H54 (cell line): ENCODE measurements at places on chromosomes 2 and 18.

GRCh38 chr2:64404743-64405142 lies 49.2 kb upstream of the LGALSL start:
- DNase-seq: no peak

DNA sequence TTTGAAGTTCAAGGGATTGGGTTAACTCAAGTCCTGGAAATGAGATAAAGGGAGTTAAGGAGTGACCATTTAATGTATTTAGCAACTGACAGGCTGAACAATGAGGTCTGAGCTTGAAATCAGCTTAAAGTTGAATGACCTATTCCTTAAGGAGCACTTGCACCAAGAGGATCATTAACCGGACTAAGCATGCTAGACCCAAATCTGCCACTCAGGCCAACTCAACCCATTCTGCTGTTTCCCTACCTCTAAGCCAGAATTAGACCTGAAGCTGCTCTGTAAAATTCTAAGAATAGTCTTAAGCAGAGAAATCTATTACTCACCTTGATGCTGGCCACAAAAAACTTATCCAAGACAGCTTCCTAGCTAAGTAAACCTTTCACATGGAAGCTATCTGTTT lies 59.8 kb downstream of the SPRED2 start:
- DNase-seq: no peak

DNA sequence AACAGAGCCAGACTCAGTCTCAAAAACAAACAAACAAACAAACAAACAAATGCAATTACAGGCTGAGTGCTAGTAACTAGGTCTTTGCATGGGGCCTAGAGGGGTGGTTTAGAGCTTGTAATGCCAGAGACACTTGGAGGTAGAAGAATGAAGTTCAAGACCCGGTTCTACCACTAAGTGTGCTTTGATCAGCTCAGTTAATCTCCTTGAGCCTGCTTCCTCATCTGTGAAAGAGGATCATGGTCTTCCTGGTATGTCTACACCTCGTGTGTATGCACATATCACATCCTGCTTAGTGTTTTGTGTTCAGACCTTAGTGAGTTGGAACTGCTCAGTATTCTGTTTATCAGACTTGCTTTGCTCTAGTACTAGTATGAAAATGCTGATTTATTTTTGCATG lies 4.8 kb upstream of the ATP6V1C2 start:
- DNase-seq: no peak

DNA sequence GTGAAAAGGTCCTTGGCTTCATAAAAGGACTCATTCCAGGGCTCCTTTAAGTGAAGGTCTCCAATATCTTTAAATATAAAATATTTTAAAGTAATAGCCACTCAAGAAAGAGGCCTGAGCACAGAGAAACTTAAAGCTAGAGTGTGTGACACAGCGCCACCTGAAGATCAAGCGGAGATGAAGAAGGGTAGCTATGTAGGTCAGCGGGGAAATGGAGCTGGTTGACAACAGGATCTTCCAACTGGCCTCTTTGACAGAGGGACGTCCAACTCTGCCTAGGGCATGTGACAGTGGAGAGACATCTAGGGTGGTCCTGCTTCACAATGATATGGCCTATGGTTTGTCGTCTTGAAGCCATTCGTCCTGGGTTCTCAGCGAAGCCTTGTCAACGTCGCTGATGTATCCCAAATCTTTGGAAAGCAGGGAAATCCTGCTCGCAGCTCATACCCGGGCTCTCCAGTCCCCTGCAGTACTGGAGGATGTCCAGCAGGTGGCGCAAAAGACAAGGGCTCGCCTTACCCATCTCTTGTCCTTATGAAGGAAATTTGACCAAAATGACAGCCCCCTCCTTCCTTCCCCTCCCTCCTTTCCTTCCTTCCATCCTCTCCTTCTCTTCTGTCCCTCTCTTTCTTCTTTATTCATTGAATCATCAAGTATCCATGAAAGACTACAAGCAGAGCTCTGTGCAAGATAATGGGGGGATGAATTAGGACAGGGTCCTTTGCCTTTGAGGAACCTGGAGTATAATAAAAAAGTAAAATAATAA lies 59.6 kb downstream of the LONRF2 start:
- DNase-seq: peak; percentile 65

DNA sequence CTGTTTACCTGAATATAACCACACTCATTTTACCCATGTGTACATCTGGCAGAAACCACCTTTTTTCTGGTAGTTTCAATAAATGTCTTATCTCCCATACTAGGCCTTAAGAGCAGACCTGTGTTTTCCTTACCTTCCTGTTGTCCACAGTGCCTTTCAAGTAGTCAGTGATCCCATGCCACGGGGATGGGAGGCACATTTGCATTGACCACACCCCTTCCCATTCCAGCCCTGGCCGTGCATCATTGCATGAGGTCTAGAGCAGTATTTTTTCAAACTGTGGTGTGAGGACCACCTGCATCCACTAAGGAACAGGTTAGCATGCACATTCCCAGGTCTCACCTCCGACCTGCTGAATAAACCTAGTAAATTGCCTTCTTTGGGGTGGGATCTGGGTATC lies 165.2 kb upstream of the FOSL2 start:
- no peak for DNase-seq

- DNase-seq: no peak
Observed at GRCh38 chr18:9113468-9114149, 11.1 kb downstream of the NDUFV2 start.

DNA sequence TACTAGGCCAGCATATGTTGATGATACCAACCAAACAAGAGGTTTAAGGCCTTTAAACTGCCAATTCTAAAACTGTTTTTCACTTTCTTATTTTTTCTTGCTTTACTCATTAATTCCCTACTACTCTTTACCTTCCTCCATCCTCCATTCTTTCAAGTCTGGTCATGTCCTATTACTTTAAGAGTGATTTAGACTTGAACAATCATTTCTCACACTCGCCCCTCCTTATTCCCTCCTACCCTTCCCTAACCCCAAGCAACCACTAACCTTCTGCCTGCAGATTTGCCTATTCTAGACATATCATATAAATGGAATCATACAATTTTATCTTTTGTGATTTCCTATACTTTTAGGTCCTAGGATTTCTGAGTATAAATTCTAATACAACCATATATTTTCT lies 127.7 kb downstream of the USP34 start:
- DNase-seq: no peak

DNA sequence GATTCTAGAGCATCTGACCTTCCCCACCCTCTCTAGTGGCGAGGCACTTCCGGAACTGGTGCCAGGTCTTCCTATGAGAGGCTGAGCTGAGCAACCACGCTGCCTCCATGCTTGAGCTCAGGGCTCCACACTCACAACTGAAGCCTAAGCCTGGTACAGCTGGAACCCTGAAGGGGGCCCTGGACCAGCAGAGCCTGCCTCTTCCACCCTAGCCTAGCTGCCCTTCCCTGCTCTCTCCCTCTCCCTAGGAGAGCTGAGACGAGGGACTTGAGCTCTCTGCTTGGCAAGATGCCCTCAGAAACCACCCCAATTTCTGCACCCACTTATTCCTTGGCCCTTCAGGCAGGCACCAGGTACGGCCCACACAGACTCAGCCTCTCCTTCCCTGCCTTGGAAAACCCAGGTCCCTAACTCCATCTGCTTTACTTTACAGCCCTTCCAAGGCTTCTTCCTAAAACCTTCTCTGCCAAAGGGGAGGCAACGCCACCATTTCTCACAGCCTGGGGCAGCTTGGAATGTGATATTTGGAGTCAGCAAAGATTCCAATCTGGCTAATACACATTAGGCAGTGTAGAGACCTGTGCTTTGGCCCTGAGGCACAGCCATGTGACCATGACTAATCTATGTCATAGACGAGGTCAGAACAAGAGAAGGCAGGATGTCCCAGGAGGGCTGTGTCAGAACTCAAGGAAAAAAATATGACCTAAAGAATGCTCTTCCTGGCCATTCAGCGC lies 18.8 kb downstream of the COX7A2L start:
- peak; percentile 80 for DNase-seq
